ENCODE measurements at places on chromosomes 5 and 9.

DNA sequence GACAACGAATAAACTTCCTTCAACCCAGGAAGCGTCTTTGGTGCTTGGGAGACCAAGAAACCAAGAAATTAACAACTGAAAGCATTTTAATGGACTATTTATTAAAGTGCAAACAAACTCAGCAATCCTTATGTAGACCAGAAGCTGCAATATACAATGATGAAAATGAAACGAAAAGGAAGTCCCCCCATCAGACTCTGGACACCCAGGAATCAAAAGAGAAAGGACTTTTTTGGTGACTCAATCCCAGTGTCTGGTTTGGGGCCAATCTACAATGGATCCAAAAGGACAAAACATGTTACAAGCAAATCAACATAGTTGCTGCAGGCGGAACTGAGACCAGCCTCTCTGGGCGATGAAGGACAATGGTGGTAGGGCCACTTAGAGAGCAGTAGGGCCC, 39.5 kb downstream of the C9orf152 start:
- no peak for DNase-seq

- peak; percentile 71 for DNase-seq
Observed at GRCh38 chr9:130240410-130241197, 25.0 kb upstream of the HMCN2 start.

- no peak for DNase-seq
Observed at GRCh38 chr5:110879675-110880074, 140.9 kb downstream of the SLC25A46 start.

DNA sequence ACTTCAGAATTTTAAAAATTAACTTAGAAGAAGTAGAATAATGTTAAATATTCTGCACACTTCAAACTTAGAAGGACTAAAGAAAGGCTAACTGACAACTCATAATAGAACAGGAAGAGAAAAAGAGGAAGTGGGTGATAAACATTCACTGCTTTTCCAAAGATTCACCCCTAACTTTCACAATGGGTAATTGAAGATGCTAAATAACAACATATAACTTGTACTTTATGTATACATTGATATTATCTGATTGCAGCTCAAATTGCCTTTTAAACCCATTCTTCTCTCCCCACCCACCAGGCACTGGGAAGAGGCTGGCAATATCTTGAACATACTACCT, 376.6 kb downstream of the EFNA5 start:
- no peak for DNase-seq

DNA sequence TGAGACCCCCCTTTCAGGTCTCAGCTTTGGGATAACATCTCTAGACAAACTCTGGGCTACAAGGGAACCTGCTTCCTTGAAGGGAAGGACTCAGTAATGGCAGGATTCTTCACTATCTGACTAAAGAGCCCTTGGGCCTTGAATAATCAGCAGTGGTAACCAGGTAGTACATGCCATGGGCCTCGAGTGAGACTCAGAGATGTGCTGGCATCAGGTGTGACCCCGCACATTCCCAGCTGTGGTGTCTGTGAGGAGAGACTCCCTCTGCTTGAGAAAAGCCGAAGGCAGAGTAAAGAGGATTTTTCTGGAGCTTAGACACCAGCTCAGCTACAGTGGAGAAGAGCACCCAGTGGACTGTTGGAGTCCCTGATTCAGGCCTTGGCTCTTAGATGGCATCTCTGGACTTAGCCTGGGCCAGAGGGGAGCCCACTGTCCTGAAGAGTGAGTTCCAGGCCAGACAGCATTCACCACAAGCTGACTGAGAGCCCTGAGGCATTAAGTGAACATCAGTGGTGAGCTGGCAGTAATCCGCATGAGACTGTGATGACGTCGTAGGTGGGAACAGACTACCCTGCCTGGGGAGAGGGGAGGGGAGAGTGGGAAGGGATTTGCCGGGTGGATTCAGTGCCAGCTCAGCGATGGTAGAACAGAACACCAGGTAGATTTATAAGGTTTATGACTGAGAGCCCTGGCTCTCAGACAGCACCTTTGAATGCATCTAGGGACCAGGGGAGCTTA, 5.3 kb upstream of the ZNF782 start:
- no peak for DNase-seq

- no peak for DNase-seq
Observed at GRCh38 chr5:60332244-60333004, 367.5 kb downstream of the DEPDC1B start.

GRCh38 chr5:59358005-59358861, 535.3 kb downstream of the PDE4D start:
- DNase-seq = peak; percentile 43

- no peak for DNase-seq
Observed at GRCh38 chr9:16125629-16126028, 572.8 kb downstream of the CCDC171 start.

- DNase-seq = no peak
Observed at GRCh38 chr5:176171171-176171760, 67.0 kb upstream of the SIMC1 start.

DNA sequence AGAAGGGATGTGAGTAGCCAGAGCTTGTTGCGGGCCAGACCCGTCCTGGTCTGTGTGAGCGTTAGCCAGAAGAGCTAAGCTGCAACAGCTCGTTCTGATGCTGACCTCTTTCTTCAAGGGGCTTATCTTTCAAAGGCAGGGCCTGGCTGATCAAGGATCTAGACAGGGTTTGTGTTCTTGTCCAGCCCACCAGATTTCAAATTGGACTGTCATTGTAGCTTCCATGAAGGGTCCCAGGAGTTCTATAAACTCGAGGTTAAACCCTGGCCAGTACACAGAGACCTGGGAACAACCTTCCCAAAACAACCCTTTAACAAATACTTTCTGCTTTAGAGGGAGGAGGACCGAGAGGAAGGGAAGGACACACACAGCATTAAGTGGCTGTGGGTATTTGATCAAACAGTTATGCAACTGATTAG, 153.0 kb upstream of the TUT7 start:
- DNase-seq = no peak

- DNase-seq = no peak
Observed at GRCh38 chr5:134022333-134022732, 17.6 kb upstream of the VDAC1 start.

GRCh38 chr9:118003240-118003639, 299.0 kb downstream of the TLR4 start:
- no peak for DNase-seq

DNA sequence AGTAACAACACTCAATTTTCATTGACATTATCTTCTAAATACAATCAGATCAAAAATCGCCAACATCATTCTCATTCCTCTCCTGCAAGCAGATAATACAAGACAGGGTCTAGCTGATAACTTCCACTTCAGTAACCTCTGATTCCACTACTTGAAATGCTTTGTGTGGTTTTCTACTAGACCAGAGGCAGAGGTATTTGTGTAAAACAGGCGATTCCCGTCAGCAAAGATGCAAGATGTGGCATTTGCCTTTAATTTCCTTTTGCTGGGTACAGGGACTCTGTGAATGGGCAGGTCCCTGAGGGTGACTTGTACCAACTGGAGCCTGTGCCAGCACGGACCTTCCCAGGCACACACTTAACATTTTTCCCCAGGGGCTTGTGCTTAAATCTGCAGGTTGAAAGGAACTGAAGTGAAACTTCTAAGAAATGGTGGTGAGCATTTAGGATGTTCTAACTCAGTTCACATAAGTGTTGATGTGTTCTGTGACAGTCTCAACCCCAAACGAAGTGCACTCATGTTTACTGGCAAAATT, 625.5 kb upstream of the WWC1 start:
- DNase-seq = no peak

- no peak for DNase-seq
Observed at GRCh38 chr5:9361835-9362234, 184.0 kb downstream of the SEMA5A start.

- DNase-seq = peak; percentile 25
Observed at GRCh38 chr9:13688990-13689600, 409.6 kb upstream of the MPDZ start.

DNA sequence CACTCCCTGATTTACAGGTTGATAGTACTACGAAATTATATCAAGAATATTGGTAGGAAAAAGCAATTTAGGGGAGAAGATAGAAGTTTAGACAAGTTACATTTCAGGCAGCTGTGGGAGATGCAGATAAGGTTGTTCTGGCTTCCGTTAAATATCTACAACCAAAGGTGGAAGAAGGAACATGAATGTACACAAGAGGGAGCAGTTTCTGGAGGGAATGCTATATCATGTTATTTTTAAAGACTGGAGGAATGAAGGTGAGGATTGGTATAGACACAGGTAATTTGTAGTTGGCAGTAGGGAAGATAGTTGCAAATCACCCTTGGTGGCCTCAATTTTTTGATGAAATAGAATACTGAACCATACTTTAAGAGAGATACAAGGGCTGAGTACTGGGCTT, 187.3 kb upstream of the NMUR2 start:
- no peak for DNase-seq

- DNase-seq = no peak
Observed at GRCh38 chr9:105510024-105510423, 47.9 kb upstream of the FKTN start.

DNA sequence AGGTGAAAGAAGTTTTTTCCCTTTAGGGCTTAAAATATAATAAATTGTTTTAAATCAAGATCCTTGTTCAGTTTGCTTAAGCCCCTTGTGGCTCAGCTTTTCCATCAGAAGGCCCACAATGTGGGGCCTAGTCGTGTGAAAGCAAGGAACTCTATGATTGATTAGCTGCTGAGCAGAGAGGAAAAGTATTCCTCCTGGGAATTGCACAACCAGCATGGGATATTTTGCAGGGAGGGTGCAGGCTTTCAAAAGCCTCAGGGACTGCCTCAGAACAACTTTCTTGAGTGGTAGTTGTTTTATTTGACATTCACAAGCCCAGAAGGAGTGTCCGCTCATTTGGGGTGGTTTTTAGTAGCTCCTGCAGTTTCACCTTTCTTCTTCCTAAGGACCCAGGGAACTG, 19.8 kb downstream of the TTC23L start:
- peak; percentile 15 for DNase-seq

DNA sequence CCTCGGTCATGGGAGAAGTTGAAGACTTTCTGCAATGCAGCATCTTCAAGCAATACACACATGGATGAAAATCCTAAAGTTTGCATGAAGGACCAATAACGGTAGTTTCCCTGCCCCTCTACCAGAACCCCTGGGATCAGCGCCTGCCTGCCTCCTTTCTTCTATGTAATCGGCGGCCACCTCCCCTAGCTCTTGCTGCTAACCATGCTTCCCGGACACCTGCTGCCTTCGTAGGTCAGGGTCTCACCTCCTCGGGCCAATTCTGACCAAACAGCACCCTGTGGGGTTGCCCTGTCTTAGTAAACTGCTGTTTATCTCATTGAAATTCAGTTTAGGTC, 388 bp upstream of the MED10 start:
- no peak for DNase-seq

- peak; percentile 59 for DNase-seq
Observed at GRCh38 chr5:16489322-16489791, 23.8 kb upstream of the ZNF622 start.

- DNase-seq = no peak
Observed at GRCh38 chr9:136690806-136691261, 3.6 kb upstream of the AGPAT2 start.

GRCh38 chr5:35671541-35672295, 54.1 kb downstream of the SPEF2 start:
- no peak for DNase-seq
